Hindlimb muscle (tissue), 1 donor: ENCODE measurements at places on chromosomes 2 and 18.

- peak; percentile 46 for DNase-seq
These were observed 103.3 kb downstream of the MDH1 start for GRCh38 chr2:63692002-63692606.

DNA sequence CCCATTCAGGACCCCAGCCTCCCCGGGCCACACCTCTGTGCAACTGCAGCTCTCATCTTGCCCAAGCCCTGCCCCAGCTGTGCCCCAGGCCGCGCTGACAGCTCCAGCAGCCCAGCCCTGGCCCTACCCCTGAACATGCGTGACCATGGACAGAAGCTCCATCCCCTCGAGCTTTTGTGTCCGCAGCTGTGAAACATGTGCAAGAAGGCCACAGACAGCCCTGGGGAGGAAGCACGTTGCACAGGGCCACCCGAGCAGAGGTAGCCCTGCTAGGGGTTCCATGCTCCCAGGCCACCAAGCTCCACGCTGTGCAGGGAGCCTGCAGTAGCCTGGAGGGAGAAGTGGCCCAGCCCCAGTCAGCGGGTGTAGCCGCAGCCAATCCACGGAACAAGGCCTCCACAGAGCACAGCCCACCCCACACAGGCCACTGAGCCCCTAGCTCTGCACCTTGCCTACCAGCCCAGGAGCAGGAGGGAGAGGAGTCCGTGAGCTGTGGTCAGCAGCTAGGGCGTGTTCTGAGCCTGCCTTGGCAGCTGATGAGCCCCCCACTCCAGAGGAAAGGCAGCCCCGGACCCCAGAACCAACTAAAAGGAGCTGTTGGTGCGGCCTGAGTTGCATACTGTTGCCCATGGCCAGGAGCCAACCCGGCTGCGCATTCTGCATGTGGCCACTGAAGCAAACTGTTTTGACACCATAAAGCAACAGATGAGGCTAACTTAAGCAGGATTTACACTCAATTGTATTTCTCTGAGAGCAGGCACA is 184.0 kb downstream of the SEPTIN10 start:
- DNase-seq: no peak

- DNase-seq: no peak
These were observed 28.7 kb downstream of the MGAT4A start for GRCh38 chr2:98702127-98702802.

DNA sequence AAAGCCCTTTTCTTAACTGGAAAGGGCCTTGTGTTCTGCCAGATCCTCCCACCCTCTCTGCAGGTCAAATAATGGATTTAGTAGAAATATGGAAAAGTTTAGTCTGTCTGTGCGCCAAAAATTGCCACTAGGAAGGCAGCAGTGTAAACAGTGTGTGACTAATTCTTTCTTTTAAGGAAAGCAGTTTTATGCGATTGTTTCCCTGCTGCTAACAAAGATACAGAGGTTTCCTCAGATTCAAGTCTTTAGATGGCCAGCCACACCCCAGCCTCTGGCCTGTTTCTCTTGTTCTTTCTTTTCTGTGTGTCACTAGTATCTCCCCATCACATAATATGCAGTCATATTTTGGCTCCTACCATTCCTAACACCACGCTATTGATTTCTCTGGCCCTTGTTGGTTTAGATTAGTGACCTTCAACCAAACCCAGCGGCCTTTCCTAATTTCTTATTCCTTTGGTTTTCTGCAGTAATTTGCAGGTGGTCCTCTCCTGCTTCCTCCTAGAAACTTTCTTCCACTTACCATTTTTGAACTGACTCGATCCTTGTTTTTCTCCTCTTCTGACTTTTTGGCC is 157.4 kb downstream of the LTBP1 start:
- DNase-seq: no peak

DNA sequence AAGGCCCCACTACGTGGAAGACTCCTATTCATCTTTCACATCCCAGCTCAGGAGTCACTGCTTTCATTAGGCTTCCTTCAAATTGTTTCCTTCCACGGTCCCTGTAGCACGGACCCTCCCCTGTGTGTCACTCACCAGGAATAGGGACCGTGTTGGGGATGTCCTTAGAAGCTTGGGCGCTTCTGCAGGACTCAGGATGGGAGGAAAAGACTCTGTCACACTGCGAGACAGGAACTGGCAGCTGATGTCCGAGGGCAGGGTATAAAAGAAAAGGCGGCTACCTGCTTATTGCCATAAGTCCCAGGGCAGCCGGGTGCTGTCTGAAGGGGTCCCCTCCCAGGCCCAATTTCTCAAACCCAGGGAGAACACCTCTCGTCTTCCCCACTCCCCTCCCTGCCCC is 79.1 kb downstream of the BCL2L11 start:
- DNase-seq: no peak

- no peak for DNase-seq
These were observed 108.7 kb downstream of the GFPT1 start for GRCh38 chr2:69278366-69278765.

- DNase-seq: no peak
These were observed 6.6 kb downstream of the GTF3C3 start for GRCh38 chr2:196792865-196793264.

DNA sequence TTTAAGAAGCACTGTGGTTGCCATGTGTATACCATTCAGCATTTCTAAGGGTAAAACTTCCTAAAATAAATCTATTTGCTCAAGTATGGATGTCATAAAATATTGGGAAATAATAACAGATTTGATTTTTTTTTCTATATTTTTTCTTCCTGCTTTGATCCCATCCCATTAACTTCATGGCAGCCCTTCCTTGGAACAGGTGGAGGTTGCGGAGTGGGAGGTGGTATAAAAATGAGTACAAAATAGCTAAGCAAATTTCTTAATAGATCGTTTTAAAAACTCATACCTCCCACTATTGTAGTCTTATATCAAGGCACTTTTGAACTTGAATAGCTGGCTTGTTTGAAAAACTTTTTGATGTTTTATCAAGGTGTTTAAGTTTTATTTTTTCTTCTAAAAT is 152.1 kb upstream of the KYNU start:
- no peak for DNase-seq

GRCh38 chr2:239831001-239831731 is 194.0 kb downstream of the NDUFA10 start:
- no peak for DNase-seq

- DNase-seq: no peak
These were observed 37.1 kb upstream of the ZCCHC2 start for GRCh38 chr18:62485684-62486083.

- no peak for DNase-seq
These were observed 105.7 kb upstream of the ZEB2 start for GRCh38 chr2:144625626-144626025.

DNA sequence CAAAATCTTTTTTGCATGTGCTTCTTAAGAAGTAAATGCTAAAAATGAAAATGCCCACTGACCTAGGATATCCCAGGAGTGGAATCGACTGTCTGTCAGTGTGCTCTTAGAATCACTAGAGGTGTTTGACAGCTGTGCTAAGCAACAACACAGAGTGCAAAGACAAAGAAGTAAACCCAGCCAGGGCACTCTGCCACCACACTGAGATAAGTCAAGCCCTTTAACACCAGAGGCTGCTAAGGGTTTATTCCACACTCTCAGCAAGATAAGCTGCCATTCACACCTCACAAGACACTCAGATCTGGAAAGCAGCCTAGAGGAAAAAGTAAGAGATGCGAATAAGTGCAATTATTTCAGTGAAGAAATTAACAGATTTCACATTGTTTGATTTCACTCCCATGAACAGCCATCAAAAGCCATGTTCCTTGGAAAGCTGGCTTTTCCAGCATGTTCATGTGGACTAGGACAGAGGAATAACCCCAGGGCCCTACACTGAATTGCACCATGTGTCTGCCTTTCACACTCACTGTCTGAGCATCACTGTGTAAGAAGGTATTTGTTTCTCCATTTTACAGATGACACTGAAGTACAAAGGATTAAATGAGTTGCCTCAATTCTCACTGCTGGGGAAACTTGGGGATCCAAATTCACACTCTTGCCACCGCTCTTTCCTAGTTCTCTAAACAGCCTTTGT is 6.0 kb upstream of the BMP10 start:
- DNase-seq: no peak

GRCh38 chr2:165568361-165568760 is 98.9 kb downstream of the CSRNP3 start:
- DNase-seq: no peak

DNA sequence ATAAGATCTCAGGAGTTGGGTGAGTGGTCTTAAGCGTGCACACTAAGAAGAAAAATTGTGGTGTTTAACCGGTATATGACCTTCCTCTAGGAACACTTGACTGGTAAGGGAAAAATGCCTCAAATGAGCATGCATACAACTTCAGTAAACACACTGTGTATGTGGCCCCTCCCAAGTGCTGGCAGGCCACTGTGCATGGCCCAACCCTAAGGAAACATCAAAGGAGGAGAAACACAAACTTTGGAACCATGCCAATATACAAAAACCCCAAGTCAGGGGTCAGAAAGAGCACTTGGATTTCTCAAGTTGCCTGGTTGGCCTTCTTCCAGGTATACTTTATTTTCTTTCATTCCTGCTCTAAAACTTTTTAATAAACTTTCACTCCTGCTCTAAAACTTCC is 308.9 kb upstream of the LRRTM4 start:
- no peak for DNase-seq

DNA sequence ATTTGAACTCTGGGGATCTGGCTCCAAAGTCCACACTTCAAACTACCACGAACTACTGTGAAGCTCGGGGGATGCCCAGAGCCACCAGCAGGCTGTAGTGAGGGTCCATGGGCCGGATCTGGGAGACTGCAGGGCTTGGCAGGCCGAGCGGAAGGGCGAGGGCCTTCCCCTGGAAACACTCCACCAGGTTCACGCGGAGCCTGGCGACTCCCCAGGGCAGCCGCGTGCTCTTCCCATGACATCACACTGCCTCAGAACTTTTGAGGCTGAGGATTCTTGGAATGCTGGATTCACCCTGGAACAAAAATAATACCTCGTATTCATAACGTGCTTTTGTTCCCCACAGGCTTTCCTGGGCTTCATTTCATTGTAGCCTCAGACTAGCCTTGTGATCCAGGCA is 201.0 kb downstream of the SMAD7 start:
- DNase-seq: peak; percentile 86

GRCh38 chr2:1132328-1132969 is 181.8 kb downstream of the SNTG2 start:
- no peak for DNase-seq

DNA sequence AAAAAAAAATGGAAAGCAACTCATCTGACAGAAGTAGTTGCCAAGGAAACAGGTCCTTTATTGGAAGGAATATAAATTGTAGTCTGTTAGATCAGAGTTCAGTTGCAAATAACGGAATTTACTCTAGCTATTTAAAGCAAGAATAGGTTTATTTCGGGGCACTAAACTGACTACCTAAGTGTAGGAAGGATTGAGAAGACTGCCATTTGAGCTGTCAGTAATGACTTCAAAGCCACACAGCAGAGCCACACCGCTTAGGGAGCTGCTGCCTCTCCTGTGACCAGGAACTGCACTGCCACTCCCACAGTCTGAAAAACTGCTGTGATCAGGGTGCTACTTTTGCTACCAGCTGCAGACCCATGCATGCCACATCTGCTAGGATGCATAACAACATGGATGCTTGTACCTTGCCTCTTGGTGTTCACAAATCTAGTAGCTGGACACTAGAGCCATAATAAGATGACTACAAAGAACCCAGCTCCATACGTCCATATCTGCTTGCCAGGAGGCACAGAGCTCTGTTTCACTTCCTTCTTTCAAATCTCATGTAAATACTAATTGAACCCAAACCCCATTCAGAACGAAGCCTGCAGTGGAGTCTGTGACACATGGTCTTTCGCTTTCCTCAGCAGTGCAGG is 2.2 kb downstream of the DSG2 start:
- no peak for DNase-seq

GRCh38 chr2:73701968-73702665 is 35.0 kb downstream of the TPRKB start:
- no peak for DNase-seq

DNA sequence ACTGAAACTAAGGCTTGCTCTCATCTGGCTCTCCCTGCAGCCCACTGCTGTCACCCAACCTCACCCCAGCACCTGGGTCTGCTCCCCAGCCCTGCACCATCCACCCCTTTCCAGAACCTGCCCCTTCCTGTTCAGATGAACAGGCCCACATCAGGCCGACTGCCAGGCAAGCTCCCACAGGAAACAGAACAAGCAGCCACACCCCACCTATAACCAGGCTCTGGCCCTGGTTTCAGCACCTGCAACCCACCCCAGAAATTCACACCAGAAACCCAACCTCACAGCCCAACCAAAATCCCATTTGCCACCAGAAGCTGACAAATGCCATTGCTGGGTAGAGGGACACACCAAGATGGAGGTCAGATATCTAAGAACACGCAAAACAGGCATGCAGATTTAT is 159.2 kb upstream of the ID2 start:
- no peak for DNase-seq

GRCh38 chr2:60843006-60843405 is 38.4 kb upstream of the REL start:
- DNase-seq: no peak

DNA sequence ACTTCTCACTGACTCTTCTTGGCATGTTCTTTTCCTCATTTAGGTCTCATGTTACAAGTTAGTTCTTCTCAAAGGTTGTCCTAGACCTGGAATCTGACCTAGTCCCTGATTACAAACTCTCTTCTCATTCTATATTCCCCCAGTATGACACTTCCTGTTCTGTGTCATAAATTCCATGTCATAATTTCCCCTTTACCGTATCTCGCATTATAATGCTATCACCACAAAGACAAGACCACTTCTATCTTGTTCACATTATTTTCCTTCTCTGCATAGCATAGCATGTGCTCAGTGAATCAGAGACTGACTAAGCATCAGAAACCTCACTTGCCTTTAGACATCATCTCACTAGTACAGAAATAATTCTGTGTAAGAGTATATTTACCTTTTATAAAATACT is 63.6 kb upstream of the CAVIN2 start:
- DNase-seq: no peak

- DNase-seq: no peak
These were observed 100.1 kb upstream of the ARL4C start for GRCh38 chr2:234596696-234597575.

DNA sequence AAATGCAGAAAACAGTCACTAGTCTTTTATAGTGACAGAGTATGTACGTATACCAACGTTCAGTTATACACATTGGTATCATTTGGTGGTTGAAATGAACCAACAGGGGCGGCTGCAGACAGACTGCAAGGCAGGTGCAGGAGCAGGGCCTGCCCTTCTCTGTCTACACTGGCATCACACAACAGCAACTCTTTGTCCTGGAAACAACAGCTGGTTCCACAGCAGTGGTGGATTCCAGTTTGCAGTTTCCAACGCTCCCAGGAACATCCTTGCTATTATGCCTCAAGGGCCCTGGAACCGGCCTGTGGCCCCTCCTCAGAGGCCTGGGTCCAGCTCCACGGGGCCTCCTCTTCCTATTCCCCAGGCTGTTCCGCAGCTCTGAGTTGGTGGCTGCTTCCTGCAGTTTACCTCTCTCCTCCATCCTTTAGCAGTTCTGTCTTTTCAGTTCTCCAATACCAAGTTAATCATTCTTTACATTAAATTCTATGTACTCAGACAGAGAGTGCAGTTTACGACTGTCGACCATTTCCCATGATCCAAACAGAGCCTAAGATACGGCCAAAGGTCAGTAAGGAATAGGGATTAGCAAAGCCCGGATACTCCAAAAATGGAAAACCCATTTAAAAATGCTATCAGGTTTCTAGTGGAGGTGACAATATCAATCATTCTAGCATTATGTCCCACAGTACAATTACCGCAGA is 87.8 kb downstream of the NOL10 start:
- no peak for DNase-seq
